GM12891 (cell line): ENCODE measurements at places on chromosomes 4 and X.
A peak's percentile ranks its signal among the peaks of the same experiment; 100 is the strongest.

DNA sequence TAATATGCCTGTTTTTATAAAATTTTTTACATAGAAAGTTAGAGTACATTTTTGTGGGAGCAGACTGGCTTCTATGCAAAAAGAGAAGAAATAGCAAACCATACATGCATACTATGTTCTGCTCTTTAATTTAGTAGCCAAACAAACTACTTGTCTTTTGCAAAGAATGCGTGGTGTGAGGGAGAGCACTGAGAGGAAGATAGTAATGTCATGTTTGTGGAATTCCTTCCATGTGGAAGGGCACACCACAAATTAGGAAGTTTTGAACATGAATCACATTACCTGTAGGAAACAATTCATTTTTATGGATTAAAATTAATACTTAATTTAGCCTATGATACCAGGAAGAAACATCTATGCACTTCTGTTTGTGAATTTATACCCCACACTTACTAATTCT, 1529.1 kb upstream of the ADGRL3 start:
- DNase-seq = no peak

DNA sequence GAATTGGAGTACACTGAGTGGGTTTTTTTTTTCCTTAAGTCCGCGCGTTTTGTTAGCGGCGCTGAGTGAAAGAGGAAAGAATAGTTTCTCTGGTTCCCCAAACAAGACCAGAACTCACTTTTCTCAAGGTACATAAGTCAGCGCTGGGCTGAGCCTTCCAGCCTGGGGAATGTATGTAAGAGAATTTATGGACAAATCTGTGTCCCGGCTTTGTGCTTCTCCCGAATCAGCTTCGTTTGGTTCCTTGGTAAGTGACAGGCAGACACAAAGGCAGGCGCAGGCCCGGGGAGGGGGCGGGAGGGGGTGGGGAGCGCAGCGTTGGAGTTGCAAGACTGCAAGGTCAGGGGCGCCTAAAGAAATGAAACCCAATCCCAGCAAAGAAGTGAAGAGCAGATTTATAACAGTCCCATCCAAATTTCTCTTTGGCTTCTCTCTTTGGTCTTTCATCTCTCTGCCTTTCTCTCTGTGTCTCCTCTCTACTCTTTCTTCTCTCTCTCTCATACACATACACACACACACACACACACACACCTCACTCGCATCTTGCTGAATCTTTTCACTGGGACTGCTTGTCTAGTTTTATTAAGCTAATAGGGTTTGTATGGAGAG, 981 bp downstream of the TET2 start:
- no peak for DNase-seq

DNA sequence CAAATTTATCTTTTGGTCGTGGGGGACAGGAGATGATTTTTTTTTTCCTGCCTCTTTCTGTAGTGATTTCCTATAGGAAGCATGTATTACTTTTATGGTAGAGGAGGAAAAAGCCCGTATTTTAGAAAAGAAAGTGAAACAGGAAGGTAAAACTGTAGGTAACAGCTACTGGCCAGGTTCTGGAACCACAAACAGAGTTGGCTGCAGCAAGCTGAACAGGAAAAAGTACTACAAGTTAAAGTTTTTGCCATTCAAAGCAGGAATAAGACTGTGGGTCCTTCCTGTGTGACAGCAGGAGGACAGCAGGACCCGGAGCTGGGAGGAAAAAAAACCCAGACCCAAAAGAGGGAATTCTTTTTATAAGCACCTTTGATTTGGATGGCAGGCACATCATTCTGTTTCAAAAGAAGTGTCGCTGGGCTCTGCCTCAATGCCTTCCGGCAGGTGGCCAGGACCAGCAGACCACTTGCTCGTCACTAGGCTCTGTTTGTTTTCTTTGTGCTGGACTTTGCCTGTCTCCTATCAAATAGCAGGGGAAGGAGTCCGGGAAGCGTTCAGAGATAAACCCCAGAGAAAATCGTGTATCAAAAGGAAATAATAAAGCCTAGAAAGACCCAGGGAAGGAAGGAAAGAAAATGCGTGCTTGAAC, 277.9 kb downstream of the ADGRA3 start:
- DNase-seq = no peak

GRCh38 chrX:22313766-22314165, 41.1 kb downstream of the CBLL2 start:
- no peak for DNase-seq

- no peak for DNase-seq
Measured at GRCh38 chr4:11079171-11079570, 349.5 kb downstream of the HS3ST1 start.

DNA sequence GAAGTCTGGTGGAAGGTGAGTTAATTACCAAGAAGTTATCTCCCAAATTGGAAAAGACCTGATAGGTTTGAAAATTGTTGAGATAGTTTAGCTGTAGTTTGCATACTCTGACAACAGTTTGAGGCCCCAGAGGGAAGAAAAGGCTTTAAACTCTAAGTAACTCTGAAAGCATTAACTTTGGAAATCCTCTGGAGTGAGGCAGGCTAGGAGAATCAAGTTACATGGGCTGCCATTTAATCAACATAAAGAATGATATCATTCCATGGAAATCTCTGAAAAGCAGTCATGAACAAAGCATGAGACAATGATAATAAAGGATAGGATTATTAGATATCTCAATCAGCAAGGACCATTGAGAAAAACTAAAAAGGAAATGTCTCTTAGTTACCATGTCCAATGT, 647.1 kb downstream of the ANKRD50 start:
- DNase-seq = no peak

GRCh38 chrX:95058815-95059214, 1384.8 kb downstream of the FAM133A start:
- DNase-seq = no peak

GRCh38 chr4:2790583-2791517, 2.0 kb upstream of the SH3BP2 start:
- DNase-seq = no peak

DNA sequence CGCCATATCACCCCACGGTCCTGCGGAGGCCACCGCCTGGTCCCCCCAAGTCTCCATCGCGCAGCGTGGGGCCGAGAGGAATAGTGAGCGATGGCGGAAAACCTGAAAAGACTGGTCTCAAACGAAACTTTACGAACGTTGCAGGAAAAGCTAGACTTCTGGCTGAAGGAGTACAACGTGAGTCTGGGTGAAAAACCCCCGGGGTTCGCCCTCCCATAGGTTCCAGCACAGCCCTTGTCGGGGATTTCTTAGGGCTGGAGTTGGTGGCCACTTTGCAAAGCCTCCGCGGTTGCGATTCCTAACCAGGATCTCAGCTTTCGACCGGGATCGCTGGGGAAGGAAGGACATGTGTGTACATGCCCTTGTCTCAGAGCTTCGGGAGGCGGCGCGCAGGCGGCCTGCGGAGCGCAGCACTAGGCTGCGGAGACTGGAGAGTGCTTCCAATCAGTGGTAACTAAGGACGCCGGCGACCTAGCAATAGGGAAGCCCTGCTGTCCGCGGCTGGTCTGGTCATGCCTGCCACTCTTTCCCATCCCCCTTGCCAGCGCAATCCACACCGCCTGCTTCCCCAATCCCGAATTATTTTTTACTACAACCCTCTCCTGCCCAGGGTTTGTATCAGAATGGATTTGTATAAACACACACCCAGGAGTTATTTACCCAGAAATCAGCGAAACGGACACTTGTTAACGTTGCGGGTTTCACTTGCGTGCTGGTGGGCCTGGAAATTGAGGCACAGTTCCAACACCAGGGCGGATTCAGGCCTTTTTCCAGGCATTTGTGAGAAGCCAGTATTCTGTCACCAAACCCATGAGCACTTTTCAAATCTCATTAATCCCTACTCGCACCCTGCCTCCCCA, 741 bp downstream of the SPATA18 start:
- DNase-seq = peak; percentile 32

- no peak for DNase-seq
Measured at GRCh38 chr4:175035905-175036304, 117.7 kb downstream of the ADAM29 start.

GRCh38 chr4:4670869-4671268, 129.0 kb upstream of the STX18 start:
- no peak for DNase-seq

DNA sequence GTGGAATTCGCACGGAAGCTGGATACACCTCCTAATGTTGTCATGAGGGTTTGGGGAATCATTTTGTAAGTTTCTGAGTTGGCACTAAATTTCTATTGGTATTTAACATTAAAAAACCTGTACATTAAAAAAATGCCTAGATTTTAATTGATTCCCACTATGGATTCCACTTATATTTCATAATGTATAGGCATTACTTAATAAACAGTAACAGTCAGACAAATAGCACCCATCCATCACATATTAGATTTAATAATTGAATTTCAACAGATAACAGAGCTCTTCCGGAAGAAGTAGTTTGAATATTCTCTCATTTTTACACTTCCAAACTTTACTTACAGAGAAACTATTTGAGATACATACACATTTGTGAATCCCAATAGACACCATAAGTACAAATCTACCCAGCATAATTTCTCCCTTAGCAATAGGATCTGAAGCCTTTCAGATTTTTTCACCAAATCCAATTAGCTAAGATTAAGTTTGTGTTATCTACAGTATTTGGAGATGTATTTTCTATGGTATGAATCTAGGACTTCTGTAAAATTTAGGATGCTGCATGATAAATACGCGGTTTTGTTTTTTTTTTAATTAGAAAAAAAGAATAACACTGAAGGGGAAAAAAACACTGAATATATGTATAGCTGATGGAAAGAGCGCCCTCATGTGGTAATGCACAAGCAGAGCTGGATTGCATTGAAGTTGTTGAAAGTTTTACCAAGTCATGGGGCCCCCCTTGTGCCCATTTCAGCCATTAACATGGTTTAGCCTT, 12.2 kb upstream of the ODAM start:
- DNase-seq = no peak

DNA sequence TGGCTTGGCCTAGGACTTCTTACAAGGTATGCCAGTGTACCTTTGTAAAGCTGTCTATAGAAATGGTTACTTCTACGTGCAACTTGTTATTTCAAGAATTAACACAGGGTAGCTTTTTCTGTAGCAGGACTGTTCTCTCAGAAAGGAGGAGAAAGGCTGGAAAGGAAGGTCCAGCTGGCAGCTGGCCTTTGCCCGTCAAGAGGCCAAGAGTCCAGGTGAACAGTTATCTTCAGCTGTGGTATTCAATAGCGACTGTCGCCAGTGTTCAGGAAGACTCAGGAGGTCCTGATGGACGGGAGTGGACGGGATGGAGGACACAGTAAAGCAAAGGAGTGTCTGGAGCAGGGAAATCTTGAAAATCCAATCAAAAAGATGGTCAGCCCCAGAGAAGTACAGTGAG, 4.7 kb downstream of the CYP4V2 start:
- no peak for DNase-seq

DNA sequence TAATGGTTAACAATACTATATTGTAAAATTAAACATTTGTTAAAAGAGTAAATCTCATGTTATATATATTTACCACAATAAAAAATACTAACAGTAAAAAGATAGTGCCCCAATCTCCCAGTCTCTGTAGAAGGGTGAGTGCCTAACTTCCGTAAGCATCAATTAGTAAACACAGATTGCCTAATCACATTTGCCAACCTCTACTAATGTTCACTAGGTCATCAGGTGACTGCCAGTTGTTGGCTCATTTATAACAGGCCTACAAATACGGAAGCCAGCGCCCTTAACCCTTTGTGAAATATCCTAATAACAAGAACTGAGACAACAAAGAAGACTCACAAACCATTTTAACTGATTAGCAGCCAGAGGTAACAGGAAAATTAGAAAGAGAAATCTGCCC, 345.1 kb downstream of the INPP4B start:
- no peak for DNase-seq

GRCh38 chr4:73761856-73762255, 21.5 kb downstream of the CXCL8 start:
- DNase-seq = no peak

DNA sequence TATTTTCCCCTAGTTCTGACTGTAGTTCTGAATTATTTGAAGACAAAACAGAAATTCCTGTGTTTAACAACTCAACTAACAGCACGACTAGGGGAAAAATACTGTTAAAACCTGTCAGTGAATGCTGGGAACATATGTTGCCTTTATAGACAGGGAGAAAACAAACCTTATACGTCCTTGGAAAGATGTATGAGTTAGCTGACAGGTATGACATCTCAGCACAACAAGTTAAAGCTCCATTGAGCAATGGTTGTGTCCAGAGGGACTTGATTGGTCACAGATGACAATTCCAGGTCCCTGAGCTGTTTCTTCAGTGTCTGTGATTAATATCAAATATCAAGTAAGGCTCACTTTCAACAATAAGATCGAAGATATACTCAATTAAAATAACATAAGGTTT, 58.2 kb upstream of the DDIT4L start:
- DNase-seq = no peak

DNA sequence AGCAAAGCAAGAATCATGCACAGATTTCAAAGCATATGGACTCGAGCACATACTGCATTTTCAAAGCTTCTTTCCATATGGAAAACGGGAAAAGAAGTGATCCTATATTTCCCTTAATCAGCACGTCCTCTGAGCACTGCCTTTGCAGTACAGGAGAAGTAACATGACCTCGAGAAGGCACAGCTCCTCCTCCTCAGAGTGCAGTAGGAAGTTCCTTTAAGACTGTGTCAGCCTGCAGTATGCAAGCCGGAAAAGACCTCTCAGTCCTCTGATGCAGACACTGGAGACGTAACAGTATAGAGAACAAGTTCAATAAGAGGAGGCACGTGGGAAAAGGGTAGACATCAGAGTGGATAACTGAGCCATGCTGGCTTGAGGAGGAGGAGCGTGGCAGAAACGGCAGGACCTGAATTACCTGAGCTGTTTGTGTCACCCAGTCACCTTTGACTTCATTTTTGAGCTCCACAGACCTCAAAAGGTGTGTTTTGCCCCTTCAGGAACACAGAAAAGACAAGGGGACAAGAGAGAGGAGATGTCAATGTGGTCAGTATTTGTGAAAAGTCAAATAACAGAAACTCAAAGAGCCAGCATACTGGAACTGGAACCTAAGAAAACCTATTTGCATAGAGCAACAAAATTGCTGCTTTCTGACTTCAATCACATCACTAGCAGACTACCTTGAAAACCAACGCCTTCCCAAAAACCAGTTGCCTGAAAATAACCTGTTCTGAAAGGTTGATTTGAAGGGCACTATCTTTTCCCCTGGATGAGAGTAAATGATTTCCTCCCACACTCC, 20.8 kb downstream of the IRF2 start:
- peak; percentile 35 for DNase-seq

GRCh38 chrX:153482376-153483015, 12.1 kb upstream of the HAUS7 start:
- DNase-seq = no peak

DNA sequence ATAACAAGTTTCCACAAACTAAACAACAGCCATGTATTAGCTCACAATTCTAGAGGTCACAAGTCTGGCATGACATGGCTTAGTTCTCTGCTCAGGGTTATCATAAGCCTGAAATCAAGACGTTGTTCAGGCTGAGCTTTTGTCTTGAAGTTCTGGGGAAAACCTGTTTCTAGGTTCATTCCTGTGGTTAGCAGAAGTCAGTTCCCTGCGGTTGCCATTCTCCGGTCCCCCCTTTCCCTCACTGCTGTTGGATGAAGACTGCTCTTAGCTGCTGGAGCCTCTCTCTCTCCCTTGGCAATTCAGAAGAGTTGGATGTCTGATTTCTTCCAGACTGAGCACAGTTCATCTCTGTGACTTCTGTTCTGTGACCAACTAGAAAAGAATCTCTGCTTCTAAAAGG, 962.6 kb downstream of the PCDH7 start:
- DNase-seq = no peak

GRCh38 chr4:29047341-29048041, 1672.7 kb upstream of the PCDH7 start:
- no peak for DNase-seq

GRCh38 chr4:1245481-1246051, 3.4 kb downstream of the CTBP1 start:
- DNase-seq = no peak

GRCh38 chr4:185346975-185347601, 48.6 kb downstream of the LRP2BP start:
- DNase-seq = no peak

- no peak for DNase-seq
Measured at GRCh38 chr4:183996868-183997267, 91.8 kb downstream of the STOX2 start.
